Osteoblast (primary cell): ENCODE measurements at places on chromosomes 5 and 9. TPM values are rescaled to one million over a fixed set of nuclear protein-coding genes. Genes with fewer than 3 reads are reported as not detected.
A peak's percentile ranks its signal among the peaks of the same experiment; 100 is the strongest.

DNA sequence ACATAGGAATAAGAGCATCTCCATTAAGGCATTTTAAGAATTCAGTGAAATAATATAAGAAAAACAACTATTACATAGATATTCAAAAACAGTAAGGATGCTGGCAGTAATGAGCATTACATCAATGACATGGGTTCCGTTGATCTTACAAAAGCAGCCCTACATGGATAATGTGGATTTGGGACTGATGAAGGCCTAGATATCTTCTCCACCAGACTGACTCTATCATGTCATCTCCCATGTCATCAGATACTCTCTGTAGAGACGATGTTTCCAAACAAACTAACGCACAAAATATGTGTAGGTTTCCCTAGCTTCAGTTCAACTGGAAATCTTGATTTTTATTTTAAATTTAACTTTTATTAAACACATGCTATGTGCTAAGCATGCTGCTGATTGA, 3.6 kb downstream of the LURAP1L start:
- H3K36me3 ChIP-seq, result peaks cover 16% of the 10 kb centered on the region
- peak overlapping the region; percentile 90 for H3K4me3 ChIP-seq
- H3K27ac ChIP-seq, result peak overlapping the region; percentile 88

DNA sequence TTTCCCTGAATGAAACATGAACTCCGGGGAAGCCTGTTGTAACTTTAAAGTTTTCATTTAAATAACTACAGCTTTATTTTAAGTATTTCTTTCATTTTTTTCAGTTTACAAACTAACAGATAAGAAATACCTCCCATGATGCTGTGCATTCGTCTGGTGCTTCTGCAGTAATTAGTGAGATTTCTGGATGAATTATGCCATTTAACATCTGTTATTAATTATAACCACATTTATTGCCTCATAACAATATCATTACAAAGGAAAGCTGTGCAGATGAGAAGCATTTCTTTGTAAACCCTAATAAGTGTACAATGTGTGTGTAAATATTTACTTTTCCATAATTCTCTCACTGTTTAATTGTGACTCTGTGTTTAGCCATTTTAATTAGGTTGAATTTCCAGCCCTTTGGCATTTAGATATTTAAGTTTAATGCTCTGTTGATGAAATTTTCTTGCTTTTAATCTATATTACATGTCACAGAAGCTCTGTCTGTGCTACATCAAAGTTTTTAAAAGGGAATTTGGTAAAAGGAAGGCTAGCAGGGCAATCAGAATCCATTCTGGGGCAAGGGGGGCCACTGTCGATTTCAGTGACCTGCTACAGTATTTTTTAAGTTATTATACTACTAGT, 418.0 kb downstream of the SPATA31D1 start:
- no peaks in the 10 kb centered on the region for H3K27me3 ChIP-seq
- H3K36me3 ChIP-seq, result no peaks in the 10 kb centered on the region
- no peak for DNase-seq
- H3K4me3 ChIP-seq, result no peak overlapping the region
- H3K27ac ChIP-seq, result no peak overlapping the region

GRCh38 chr9:73154722-73155121, 3.1 kb downstream of the ANXA1 start:
- H3K4me1 ChIP-seq, result peaks cover 46% of the 10 kb centered on the region
- H3K27ac ChIP-seq, result peak overlapping the region; percentile 89
- no peaks in the 10 kb centered on the region for H3K27me3 ChIP-seq
- no peak for DNase-seq

DNA sequence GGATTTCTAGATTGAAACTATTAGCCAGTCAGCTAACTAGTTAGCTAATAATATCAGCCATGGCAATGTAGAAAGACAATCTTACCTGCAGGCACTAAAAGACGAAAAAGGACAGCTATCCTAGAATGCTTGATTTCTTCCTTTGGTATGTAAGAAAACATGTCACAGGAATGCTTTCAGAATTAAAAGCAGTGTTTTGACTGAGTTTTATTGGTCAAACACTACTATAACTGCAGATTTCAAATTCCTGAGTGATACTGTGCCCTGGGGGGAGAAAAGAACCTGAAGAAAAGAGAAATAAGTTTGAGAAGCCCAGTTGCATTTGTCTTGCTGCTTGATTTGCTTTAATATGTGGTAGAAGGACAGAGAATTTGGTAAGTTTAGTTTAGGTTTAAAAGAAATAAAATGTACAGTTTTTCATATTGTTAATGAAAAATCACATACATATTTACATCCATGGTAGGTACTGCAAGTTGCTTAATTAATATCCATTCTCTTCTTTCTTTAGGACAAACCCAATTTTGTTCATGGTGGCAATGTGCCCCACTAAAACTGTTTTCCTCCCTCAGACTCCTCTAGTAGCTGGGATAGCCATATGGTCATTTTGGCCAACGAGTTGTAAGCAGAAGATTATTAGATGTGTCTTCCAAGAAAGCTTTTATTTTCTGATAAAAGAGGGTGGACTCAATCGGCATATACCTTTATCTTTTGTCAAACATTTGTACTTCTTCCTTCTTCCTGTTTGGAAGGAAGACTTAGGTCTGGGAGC, 4.3 kb upstream of the FAM169A start:
- H3K4me3 ChIP-seq, result no peak overlapping the region
- peaks cover 2% of the 10 kb centered on the region for H3K4me1 ChIP-seq
- peaks cover 20% of the 10 kb centered on the region for H3K27me3 ChIP-seq
- H3K36me3 ChIP-seq, result no peaks in the 10 kb centered on the region

- DNase-seq, result no peak
- no peak overlapping the region for H3K4me3 ChIP-seq
- no peak overlapping the region for H3K27ac ChIP-seq
Measured at GRCh38 chr5:116486588-116486987, 88.0 kb downstream of the SEMA6A start.

- no peak overlapping the region for H3K4me3 ChIP-seq
- peaks cover 48% of the 10 kb centered on the region for H3K4me1 ChIP-seq
- H3K36me3 ChIP-seq, result no peaks in the 10 kb centered on the region
- peaks cover 14% of the 10 kb centered on the region for H3K27me3 ChIP-seq
- DNase-seq, result peak; percentile 99
Measured at GRCh38 chr9:130936285-130937117, 2.5 kb downstream of the FIBCD1 start.

DNA sequence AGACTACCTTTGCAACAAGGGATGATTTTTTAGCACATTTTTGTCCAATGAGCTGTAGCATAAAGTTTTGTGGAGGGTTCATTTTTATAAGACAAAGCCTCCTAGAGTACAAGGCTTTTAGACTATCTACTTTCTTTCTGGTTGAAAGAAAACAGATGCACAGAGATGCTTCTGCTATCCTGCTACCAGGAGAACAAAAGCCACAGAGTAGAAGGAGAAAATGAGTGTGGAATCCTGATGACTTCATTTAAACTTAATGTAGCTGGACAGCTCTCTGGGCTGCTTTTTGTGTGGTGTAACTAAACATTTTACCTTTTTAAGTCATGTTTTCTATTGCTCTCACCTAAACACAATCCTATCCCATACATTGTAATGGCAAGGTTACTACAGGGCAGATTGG, 1009.4 kb downstream of the TLE1 start:
- H3K27me3 ChIP-seq, result no peaks in the 10 kb centered on the region
- H3K4me3 ChIP-seq, result no peak overlapping the region
- H3K27ac ChIP-seq, result no peak overlapping the region
- DNase-seq, result no peak
- H3K36me3 ChIP-seq, result no peaks in the 10 kb centered on the region

DNA sequence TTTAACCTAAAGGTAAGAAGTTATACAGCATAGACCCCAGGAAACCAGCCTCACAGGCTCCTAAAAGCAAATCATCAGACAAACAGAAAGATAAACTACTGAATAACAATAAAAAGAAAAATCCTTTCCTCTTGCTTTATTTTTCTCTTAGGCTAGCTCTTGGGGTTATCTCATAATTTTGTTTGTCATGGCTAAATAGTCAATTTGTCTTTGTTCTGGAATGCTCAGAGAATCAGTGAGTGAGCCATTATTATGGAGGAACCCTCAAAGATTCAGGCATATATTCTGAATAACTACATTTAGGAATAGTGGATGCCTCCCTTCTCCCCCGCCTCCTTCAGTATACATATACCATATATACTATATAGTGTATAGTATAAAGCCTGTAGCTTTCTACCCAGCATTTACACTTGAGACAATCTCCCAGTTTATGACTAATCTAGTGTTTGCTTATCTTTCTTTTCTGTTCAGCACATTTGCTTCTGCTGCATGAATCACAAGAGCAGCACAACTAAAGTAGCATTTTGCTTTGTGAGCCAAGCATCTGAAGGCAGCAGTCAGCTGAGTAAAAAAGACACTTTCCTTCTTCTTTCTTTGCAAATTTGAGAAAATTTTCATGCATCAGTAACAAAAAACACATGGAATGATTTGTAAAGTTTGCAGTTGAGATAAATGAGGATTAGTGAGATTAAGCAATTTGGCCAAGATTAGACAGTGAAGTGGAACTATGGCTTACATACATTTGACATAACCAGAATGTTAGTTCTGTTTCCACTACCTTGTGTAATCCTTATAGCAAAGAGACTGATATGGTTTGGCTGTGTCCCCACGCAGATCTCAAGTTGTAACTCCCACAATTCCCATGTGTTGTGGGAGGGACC, 45.3 kb upstream of the PPP3R2 start:
- H3K4me3 ChIP-seq, result no peak overlapping the region
- no peaks in the 10 kb centered on the region for H3K36me3 ChIP-seq
- DNase-seq, result no peak
- no peaks in the 10 kb centered on the region for H3K4me1 ChIP-seq

GRCh38 chr5:84379749-84380148, 4.9 kb downstream of the EDIL3 start:
- H3K36me3 ChIP-seq, result no peaks in the 10 kb centered on the region
- H3K4me1 ChIP-seq, result peaks cover 63% of the 10 kb centered on the region
- no peaks in the 10 kb centered on the region for H3K27me3 ChIP-seq
- DNase-seq, result no peak
- H3K27ac ChIP-seq, result peak overlapping the region; percentile 83

DNA sequence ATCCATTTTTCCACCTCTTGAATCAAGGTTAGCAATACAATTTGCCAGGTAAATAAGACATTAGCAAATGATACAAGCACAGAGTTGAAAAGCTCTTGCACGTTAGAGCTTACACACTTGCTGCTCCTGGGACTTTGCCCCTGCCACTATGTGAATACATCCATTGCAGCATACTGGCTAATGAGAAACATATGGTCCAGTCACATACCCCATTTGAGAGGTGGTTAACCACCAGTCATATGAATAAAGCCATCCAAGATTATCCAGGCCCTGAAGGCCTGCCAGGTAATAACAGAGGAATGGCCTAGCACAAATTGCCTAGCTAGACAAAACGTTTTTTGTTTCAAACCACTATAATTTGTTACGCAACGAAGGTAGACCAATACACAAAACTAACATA, 45.8 kb upstream of the FTMT start:
- DNase-seq, result no peak
- H3K27ac ChIP-seq, result no peak overlapping the region
- no peaks in the 10 kb centered on the region for H3K4me1 ChIP-seq
- no peak overlapping the region for H3K4me3 ChIP-seq
- H3K36me3 ChIP-seq, result no peaks in the 10 kb centered on the region

The ZNF189 gene
- 17.7 and 19.2 TPM in 2 replicates for total RNA-seq

The TEK gene
- total RNA-seq, result 4.1 and 8.3 TPM in 2 replicates

The POU4F3 gene
- under 0.01 TPM in 1 of 2 replicates, not detected in the other for total RNA-seq

The PAEP gene
- total RNA-seq, result not detected in 2 replicates

The LHX3 gene
- under 0.01 TPM in 1 of 2 replicates, not detected in the other for total RNA-seq

The FAM151B gene
- 13.0 and 19.2 TPM in 2 replicates for total RNA-seq
